IMR-90 (cell line): ENCODE measurements at places on chromosomes 13 and 19. TPM values are rescaled to one million over a fixed set of nuclear protein-coding genes. Genes with fewer than 3 reads are reported as not detected.

FAM216B gene
- total RNA-seq: not detected in 2 replicates

C1QTNF9 gene
- under 0.01 and 0.18 TPM in 2 replicates for total RNA-seq

GRCh38 chr13:105334211-105334610 lies 1201.3 kb downstream of the EFNB2 start:
- peak overlapping the region; percentile 45; the same call in 1 of the 2 replicates for H3K27ac ChIP-seq
- H3K27me3 ChIP-seq: no peaks in the 10 kb centered on the region
- H3K4me3 ChIP-seq: no peak overlapping the region
- peaks cover 18% of the 10 kb centered on the region for H3K4me1 ChIP-seq
- no peaks in the 10 kb centered on the region for H3K36me3 ChIP-seq

GRCh38 chr13:73967397-73968165 lies 166.6 kb downstream of the KLF12 start:
- no peak overlapping the region for H3K27ac ChIP-seq
- H3K27me3 ChIP-seq: no peaks in the 10 kb centered on the region
- H3K36me3 ChIP-seq: no peaks in the 10 kb centered on the region; the same call in 1 of the 2 replicates
- peaks cover 3% of the 10 kb centered on the region; the same call in 1 of the 2 replicates for H3K4me1 ChIP-seq
- no peak overlapping the region for H3K4me3 ChIP-seq
- no peak for DNase-seq

UBE2L5 gene
- 0.18 TPM in 1 of 2 replicates, not detected in the other for total RNA-seq

TEX26 gene
- total RNA-seq: not detected in 2 replicates
